NCI-H510A (cell line): ENCODE measurements at places on chromosomes 1 and 21.
A peak's percentile ranks its signal among the peaks of the same experiment; 100 is the strongest.

DNA sequence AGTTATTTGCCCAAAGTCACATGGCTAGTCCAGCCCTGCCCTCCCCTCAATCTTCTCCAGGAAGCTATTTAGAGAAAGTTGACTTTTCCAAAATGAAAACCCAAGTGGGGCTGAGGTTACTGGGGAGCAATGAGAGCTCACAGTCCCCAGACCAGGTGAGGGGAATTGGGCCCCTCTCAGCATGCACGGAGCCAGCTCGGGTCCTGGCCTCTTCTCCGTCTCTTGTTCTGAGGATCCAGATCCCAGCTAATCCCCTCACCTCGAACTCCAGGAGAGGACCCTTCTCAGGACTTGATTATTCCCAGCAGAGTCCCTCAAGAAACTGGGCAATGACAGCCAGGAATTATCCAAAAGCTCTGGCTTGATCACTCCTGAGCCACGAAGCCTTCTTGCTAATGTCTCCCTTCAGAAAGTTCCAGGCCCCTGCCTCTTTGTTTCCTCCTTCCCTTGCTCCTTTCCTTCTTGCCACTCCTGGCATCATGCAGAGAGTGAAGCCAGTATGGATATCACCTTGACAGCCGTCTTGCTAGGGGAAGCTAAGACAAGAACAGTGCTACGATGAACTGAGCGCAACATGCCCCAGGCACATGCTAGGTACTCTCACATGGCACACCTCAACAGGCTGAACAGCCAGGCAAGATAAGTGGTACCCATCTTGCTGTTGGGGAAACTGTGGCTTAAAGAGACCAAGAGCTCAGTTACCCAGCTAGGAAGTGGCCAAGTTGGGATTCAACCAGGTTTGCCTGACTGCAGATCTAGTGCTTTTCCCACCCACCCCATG, 51.9 kb downstream of the KLHDC7A start:
- DNase-seq: no peak

GRCh38 chr1:233393084-233393840, 65.7 kb downstream of the MAP3K21 start:
- no peak for DNase-seq

- DNase-seq: no peak
Measured at GRCh38 chr1:247077213-247077612, 1.4 kb downstream of the ZNF670 start.

DNA sequence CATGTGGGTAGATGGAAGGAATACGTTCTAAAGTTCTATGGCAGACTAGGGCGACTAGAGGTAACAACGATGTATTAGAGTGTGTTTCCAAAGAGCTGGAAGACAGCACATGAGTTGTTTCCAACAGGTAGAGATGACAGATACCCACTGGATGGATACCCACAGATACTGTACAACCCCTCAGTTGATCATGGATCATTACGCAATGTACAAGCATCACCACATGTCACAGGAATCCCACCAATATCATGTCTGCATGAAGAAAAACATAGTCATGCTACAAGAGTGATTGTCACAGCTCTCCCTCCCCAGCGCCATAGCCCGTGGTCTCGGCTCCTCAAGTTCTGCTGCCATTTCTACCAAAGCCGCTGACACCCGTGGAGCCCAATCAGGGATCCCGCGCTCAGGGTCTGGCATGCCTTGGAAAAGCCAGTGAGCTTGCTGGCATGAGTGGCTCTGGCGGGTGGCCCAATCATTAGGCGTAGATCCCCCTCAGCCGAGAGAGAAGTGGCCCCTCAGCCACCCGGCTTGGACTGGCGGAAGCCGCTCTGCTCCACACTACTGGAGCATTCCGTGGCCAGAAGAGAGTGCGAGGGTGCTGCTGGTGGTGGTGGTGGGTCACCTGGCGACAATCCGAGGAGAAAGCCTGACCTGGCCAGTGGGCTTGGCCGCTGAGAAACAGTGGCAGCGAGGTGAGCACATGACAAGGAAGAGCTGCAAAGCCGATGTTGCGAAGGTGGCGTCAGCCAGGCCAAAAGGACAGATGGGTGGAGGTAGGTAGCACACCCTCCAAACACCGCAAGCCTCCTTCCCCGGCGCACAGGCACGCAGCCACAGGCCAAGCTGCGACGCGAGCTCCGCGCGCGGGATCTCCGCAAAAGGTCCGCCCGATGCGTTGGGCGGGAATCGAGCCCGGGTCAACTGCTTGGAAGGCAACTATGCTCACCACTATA, 65.7 kb upstream of the FCGR2A start:
- DNase-seq: no peak

GRCh38 chr1:110544753-110545152, 25.8 kb upstream of the KCNA10 start:
- no peak for DNase-seq

DNA sequence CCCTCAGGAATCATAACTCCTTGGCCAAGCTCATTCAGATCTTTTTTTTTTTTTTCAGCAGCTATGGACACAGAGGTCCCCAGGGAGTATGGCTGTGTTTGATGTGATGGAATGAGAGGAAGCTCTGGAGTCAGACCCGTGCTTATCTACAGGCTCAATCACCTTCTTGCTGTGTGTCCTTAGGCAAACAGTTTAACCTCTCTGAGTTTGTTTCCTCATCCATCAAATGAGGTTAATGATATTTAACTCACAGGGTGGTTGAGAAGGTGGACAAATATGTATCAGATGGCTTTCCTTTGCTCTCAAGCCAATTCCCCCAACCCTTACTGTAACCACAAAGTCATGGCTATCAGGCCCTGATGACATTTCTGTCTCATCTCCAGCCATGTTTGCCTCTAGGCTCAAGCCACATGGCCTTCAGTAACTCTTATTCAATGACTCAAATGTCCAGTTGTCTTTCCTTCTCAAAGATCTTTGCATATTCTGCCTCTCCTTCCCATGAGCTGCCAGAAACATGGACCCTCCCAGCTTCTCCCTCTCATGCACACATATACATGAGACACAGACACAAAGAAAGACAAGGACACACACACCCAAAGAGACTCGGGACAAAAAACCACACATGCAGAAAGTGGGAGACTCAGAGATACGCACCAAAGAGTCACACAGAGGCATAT, 303.5 kb upstream of the KAZN start:
- no peak for DNase-seq

DNA sequence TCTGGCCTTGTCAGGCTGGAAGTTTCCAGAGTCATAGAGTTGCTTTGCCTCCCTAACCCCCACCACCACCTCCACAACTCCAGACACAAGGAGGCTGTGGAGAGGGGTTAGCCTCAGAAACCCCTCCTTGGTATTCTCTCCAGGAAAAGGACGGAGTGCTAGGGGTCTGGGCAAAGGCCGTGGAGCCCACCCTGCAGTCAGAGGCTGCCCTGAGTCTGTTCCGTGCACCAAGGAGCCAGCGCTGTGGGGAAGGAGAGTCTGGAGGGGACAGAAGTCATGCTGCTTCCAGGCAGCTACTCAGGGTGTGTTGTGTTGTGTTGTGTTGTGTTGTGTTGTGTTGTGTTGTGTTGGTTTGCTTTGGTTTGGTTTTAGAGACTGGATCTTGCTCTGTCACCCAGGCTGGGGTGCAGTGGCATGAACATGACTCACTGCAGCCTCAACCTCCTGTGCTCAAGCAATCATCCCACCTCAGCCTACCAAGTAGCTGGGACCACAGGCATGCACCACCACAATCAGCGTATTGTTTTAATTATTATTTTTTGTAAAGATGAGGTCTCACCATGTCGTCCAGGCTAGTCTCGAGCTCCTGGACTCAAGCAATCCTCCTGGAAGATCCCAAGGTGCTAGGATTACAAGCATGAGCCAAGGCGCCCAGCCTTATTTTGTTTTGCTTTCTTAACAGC, 122.2 kb upstream of the TMEM51 start:
- no peak for DNase-seq

GRCh38 chr1:168939110-168939946, 167.2 kb upstream of the ATP1B1 start:
- no peak for DNase-seq

DNA sequence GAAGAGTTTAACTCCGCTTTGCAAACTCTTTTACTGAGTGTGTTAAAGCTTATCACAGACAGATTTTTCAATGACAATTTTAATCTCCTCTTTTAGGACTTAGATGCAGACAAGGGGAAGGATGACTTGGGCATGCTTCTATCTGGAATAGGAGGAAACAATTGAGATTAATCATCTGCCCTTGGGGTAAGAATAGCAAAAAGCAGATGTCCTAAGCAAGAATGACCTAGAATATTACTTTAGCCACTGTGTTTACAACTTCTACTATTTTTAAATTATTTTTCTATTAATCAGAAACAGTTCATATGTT, 569.0 kb upstream of the ADGRL2 start:
- DNase-seq: no peak

GRCh38 chr21:29382030-29382654, 83.4 kb downstream of the BACH1 start:
- no peak for DNase-seq

DNA sequence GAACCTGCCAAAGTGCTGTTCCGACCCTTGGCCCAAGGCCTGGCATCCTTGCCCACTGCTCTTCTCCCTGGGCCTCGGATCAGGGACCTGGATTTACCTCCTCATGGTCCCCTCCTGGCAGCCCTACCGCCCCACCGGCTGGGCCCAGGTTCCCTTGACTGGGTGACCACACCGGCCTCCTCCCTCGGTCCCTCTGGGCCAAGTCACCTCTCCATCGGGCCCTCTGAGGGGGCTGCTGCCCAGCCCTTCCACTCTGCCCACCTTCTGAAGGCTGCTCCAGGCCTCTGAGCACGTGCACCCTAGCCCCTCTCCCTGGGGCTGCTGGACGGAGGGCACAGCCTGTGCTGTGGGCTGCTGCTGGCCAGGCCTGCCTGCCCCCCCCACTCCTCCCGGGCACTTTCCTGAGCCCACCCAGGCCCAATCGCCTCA, 9.3 kb upstream of the MMEL1 start:
- DNase-seq: no peak

DNA sequence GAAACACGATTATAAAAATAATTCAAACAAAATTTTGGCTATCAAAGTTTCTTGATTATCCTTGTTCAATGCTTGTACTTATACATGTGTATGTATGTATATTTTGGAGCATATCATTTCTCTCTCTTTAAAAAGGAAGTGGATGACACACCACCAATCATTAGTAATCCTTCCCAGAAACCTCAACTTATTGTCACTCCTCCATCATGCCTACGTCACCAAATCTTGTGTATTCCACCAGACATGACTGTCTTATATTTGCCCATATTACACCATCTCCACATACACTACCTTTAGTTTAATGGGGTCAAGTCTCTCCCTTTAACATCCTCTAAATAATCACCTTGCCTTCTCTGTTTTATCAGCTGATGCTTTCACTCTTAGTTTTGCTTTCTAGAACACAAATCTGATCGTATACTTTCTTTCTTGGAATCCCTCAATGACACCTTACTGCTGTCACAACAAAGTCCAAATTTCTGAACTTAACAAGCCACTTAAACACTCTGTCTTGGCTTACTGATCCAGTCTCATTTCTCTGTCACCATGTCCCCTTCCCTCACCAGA, 124.0 kb downstream of the BRINP3 start:
- DNase-seq: no peak

DNA sequence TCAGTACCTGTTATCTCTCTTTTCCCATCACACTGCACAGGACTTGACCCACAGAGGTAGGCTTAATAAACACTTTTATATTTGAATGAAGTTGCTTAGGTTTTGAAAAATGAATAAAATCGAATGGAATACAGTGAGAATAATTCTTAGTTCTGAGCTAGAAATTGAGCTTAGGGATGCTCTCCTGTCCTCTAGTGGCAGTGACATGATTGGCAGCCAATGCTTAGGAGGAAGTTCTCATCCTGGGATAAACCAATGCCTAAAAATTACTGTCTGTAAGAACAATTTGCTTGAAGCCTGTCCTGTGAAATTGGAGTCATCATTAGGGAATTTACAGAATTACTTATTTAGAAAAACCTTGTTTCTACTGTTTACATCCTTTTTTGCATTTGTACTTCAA, 21.3 kb upstream of the CYP4X1 start:
- DNase-seq: no peak

GRCh38 chr21:33069994-33070743, at the start of gene OLIG1:
TSS of gene OLIG1 (plus strand) at chr21:33070141. CDS start at chr21:33070247, 106 bp downstream.
- peak; percentile 74 for DNase-seq

DNA sequence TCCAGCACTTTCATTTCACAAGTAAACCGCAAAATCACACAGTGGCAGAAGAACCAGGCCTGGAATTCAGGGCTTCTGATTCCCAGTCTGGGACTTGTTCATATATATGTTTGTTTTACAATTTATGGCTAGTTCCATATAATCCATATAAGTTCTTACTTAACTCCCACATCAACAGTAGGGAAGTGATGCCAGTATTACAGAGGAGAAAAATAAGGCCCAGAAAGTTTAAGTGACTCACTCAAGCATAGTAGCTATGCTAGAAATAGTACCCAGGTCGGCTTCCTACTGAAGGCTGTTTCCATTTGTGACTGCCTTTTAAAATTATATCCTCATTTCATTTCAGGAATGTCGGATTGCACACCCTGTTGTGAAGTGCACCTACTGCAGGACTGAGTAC, 1.4 kb downstream of the FAM76A start:
- no peak for DNase-seq

DNA sequence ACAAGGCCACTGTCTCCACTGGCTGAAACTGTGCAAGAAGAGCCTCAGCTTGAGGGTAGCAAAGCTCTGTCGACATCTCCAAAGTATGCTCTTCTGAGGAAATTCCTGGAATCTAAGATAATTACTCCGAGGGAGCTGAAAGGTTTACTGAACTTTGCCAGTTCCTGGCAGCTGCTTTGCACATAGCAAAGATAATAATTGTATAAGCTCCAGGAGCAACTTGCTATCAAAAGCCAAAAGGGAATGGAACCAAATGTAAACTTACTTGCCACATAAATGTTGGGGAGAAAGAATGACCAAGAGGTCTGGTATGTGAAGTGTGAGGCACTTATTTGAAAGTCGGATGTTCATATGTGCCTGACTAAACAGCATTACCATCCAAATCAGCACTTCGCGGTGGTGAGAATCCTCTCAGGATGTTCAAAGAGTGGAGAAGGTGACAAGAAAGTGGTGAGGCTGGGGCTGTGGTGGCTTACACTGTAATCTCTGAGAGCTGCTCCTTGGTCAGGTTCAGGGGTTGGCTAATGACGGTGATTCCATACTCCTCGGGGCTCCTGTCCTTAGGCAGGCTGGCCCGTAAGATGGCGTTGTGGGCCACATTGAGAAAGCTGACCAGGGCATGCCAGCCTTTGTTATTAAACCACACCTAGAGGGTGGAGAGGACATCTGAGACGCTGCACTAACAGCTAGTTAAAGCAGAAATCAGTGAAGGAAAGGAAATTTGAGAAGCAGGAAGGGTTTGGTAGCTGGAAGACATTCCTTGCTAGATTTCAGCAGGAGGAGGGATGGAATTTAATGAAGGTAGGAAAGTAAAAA, 100.0 kb downstream of the ABCA4 start:
- DNase-seq: peak; percentile 25

DNA sequence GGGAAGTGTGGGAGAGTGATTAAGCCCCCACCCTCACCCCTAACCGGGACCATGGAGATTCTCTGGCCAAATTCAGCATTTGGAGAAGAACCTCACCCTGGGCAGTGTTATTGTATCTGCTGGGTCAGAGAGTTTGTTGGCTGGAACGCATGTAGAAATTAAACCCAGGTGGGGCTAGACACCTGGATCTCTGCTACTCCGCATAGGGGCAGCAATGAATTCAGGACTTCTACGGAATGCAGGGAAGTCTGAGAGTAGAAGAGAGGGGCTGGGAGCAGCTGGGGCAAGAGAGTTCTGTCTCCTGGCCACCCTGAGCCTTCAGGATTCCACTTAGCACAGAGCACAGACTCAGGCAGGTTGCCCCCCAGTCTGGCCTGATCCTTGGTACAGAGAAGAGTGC, 3.6 kb upstream of the CRABP2 start:
- DNase-seq: no peak

- no peak for DNase-seq
Measured at GRCh38 chr1:145916745-145917144, 1.8 kb downstream of the PEX11B start.
